Glutamatergic neuron (in vitro differentiated cells): ENCODE measurements at places on chromosomes 4 and X.

- peaks cover 4% of the 10 kb centered on the region for H3K27me3 ChIP-seq
- peaks cover 13% of the 10 kb centered on the region for H3K4me1 ChIP-seq
- H3K36me3 ChIP-seq, result no peaks in the 10 kb centered on the region
- peak overlapping the region; percentile 98 for H3K27ac ChIP-seq
- peak overlapping the region; percentile 91 for H3K4me3 ChIP-seq
Measured at GRCh38 chrX:48695534-48695896, 1.0 kb upstream of the SUV39H1 start.

DNA sequence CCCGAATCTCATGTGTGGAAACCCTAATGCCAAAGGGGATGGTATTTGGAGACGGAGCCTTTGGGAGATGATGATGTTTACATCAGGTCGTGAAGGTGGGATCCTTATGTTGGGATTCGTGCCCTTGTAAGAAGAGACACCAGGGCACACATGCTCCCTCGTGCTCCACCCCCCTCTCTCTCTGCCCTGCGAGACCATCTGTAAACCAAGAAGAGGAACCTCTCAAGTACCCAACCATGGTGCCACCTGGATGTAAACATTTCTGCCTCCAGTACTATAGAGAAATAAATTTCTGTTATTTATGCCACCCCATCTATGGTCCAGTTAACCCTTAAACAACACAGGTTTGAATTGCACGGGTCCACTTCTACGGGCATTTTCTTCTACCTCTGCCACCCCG is 179.4 kb downstream of the DHRSX start:
- H3K4me1 ChIP-seq, result peaks cover 5% of the 10 kb centered on the region
- peaks cover 7% of the 10 kb centered on the region for H3K36me3 ChIP-seq
- no peaks in the 10 kb centered on the region for H3K27me3 ChIP-seq
- H3K27ac ChIP-seq, result peak overlapping the region; percentile 52
- H3K4me3 ChIP-seq, result no peak overlapping the region

- H3K27me3 ChIP-seq, result peaks cover 7% of the 10 kb centered on the region
- DNase-seq, result peak; percentile 60
- peak overlapping the region; percentile 97 for H3K4me3 ChIP-seq
- no peaks in the 10 kb centered on the region for H3K36me3 ChIP-seq
Measured at GRCh38 chr4:74934016-74934831, 1.3 kb downstream of the PARM1 start.

DNA sequence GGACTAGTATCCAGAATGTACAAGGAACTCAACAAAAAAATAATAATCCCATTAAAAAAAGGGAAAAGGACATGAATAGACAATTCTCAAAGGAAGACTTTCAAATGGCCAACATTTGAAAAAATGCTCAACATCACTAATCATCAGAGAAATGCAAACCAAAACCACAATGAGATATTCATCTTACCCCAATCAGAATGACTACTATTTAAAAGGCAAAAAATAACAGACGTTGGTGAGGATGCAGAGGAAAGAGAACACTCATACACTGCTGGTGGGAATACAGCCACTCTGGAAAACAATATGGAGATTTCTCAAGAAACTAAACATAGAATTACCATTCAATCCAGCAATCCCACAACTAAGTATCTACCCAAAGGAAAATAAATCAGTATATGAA is 133.1 kb downstream of the KDR start:
- H3K27ac ChIP-seq, result no peak overlapping the region
- no peak overlapping the region for H3K4me3 ChIP-seq
- H3K27me3 ChIP-seq, result no peaks in the 10 kb centered on the region

DNA sequence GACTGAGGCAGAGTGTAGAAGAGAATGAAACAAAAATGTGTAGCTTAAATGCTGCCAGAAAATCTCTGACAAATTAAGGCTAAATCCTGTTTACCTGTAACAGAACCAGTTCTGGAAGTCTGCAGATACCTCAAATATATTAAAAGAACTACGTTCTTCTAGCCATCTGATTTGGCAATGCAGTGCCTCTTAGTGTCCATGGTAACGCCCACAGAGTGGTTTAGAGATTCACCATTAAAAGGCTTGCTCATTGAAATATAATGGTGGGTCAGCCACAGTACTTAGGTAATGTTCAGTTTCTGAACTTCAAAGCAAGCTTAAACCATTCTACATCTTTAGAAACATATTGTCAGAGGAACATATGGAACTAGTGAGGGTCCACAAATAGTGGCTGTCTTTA is 23.2 kb upstream of the LUZP4 start:
- no peak for DNase-seq
- H3K27ac ChIP-seq, result no peak overlapping the region
- no peak overlapping the region for H3K4me3 ChIP-seq
- no peaks in the 10 kb centered on the region for H3K36me3 ChIP-seq
- no peaks in the 10 kb centered on the region for H3K27me3 ChIP-seq

- H3K36me3 ChIP-seq, result no peaks in the 10 kb centered on the region
- H3K4me3 ChIP-seq, result no peak overlapping the region
- DNase-seq, result no peak
- H3K4me1 ChIP-seq, result peaks cover 4% of the 10 kb centered on the region
Measured at GRCh38 chrX:108380222-108380621, 58.0 kb downstream of the COL4A6 start.

- no peak for DNase-seq
- H3K4me3 ChIP-seq, result no peak overlapping the region
- H3K27me3 ChIP-seq, result no peaks in the 10 kb centered on the region
- H3K36me3 ChIP-seq, result no peaks in the 10 kb centered on the region
Measured at GRCh38 chr4:72006586-72006985, 25.2 kb upstream of the NPFFR2 start.

DNA sequence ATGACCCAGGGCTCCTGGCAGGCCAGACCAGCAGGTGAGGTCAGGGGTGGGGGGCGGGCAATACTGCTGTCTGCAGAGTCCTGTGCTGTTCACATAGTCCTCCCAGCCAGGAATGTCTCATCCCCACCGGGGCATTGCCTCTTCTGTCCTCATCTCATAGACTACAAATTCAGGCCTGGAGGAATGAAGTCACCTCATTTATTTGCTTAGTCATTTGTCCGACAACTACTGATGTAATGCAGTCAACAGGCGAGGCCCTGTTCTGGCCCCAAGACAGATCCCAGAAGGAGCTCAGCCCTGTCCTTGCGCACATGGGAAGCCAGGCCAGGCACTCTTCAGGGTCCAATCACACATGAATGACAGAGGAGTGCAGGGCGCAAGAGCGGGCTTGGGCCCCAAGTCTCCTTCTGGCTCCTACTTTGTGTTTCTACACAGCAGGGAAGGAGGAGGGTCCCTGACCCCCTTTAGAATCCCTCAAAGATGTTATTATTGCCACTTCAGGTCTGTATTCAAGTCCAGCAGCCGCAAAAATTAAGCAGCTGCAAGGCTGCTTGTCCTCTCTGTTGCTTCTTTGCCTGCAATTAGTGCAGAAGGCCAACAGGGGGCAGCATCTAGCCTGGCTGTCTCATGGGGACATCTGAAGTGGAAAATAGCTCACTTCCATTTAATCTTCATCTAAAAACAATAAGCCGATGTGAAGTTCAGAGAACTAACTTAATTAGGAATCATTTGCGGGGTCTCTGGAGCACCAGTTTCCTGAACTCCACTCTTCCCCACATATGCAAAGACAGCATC is 15.2 kb upstream of the HMX1 start:
- H3K27me3 ChIP-seq, result peaks cover 26% of the 10 kb centered on the region
- no peak overlapping the region for H3K27ac ChIP-seq
- H3K36me3 ChIP-seq, result no peaks in the 10 kb centered on the region
- no peak for DNase-seq
- H3K4me3 ChIP-seq, result no peak overlapping the region

DNA sequence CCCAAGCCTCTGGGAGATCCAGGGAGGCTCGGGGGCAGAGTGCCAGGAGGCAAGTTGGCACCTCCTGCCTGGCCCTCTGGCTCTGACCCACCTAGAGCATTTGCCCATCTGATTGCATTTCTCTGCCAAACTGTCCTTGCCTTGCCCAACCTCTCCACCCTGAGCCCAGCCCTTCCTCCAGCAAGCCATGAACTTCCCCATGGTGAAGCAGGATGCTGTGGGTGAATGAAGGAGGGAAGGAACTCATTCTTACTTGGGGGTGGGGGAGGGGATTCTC is 9.3 kb upstream of the CNGA2 start:
- H3K4me1 ChIP-seq, result no peaks in the 10 kb centered on the region
- no peak for DNase-seq
- no peak overlapping the region for H3K4me3 ChIP-seq
- no peak overlapping the region for H3K27ac ChIP-seq

GRCh38 chr4:34731070-34731469 is 1513.2 kb downstream of the ARAP2 start:
- no peak overlapping the region for H3K4me3 ChIP-seq
- H3K4me1 ChIP-seq, result no peaks in the 10 kb centered on the region
- H3K27ac ChIP-seq, result no peak overlapping the region
- DNase-seq, result no peak
- no peaks in the 10 kb centered on the region for H3K36me3 ChIP-seq
- H3K27me3 ChIP-seq, result no peaks in the 10 kb centered on the region

GRCh38 chr4:84215217-84215616 is 283.9 kb downstream of the NKX6-1 start:
- no peak overlapping the region for H3K27ac ChIP-seq
- H3K36me3 ChIP-seq, result no peaks in the 10 kb centered on the region
- no peak for DNase-seq
- peaks cover 2% of the 10 kb centered on the region for H3K4me1 ChIP-seq
- H3K4me3 ChIP-seq, result no peak overlapping the region

- H3K27me3 ChIP-seq, result peaks cover 3% of the 10 kb centered on the region
- no peak for DNase-seq
Measured at GRCh38 chr4:147788791-147789190, 56.9 kb downstream of the ARHGAP10 start.

DNA sequence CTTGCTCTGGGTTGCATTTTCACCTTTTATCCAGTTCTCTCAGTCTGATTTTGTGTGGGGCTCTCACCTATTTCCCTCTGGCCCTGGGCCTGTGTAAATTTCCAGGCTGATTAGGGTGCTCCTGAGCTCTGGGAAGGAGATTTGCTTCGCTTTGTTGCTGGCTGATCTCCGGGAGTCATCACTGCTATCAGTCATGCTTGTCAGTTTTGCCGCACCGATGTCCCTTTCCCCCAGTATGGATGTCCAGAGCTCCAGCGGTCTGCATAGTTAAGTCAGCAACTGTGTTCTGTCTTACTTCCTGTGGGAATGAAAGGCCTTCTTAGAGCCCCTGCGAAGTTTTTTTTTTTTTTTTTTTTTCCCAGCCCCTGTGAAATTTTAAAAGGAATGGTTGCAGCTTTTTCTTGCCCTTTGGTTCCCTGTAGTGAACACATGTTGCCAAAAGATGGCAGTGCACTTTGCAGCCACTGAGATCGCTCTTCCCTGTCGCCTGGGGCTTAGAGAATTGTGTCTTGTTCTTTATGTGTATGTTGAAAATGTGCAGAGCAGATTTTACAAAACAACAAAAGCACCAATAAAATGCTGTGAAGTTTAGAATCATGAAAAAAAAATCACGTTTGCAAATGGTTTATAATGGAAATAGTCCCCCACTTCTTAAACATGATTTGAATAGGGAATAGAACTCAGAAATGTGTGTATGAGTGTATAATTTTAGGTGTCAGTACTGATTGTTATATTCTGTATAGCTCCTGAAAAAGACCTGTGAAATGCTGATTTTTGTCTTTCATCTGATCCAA is 109.1 kb upstream of the SLC4A4 start:
- DNase-seq, result peak; percentile 40
- peaks cover 1% of the 10 kb centered on the region for H3K27me3 ChIP-seq
- no peak overlapping the region for H3K4me3 ChIP-seq
- H3K27ac ChIP-seq, result no peak overlapping the region
- H3K36me3 ChIP-seq, result no peaks in the 10 kb centered on the region

DNA sequence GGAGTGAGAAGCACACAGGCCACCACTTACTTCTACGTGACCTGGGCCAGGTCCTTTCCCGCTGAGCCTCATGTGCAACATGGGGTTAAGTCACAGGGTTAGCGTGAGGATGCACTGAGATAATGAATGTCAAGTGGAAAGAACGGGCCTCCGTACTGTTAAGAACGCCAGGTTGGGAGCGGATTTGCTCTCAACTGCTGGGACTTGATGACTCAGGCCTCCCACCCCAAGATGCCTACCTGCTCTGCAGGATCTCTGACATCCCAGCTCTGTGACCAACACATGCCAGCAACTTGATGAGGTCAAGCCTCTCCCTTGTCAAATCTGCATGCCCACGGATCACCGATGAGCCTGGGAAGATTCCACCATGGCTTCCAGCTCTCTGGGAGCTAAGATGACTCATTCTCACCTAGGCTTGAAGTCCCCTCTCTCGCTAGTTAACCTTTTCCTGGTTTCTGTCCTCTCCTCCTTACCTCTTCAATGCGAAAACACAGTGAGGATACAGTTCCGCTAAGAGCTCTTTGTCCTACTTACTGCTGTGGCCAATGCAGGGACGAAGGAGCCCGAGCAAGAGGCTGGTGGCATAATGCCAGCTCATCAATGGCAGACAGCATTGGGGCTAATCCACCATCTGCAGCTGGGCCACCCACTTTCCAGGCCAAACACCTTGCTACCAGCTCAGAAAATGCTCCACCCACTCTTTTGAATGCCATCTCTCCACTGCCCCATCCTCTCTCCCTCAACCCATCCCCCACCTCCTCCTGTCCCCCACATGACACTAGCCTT is 67.6 kb downstream of the PJA1 start:
- DNase-seq, result no peak
- no peaks in the 10 kb centered on the region for H3K4me1 ChIP-seq
- H3K27ac ChIP-seq, result no peak overlapping the region
- no peak overlapping the region for H3K4me3 ChIP-seq

GRCh38 chrX:132822634-132823012 is 135.8 kb downstream of the HS6ST2 start:
- H3K4me1 ChIP-seq, result no peaks in the 10 kb centered on the region
- H3K4me3 ChIP-seq, result no peak overlapping the region
- H3K36me3 ChIP-seq, result no peaks in the 10 kb centered on the region
- H3K27me3 ChIP-seq, result no peaks in the 10 kb centered on the region
- no peak for DNase-seq

GRCh38 chr4:95251568-95251967 is 297.2 kb downstream of the UNC5C start:
- H3K27ac ChIP-seq, result no peak overlapping the region
- no peaks in the 10 kb centered on the region for H3K36me3 ChIP-seq
- DNase-seq, result no peak
- H3K4me3 ChIP-seq, result no peak overlapping the region
- H3K27me3 ChIP-seq, result peaks cover 4% of the 10 kb centered on the region

GRCh38 chr4:28093071-28093470 is 1232.4 kb downstream of the STIM2 start:
- no peak overlapping the region for H3K27ac ChIP-seq
- no peaks in the 10 kb centered on the region for H3K27me3 ChIP-seq
- no peaks in the 10 kb centered on the region for H3K4me1 ChIP-seq
- DNase-seq, result no peak

- peaks cover 14% of the 10 kb centered on the region for H3K27me3 ChIP-seq
- peaks cover 56% of the 10 kb centered on the region for H3K4me1 ChIP-seq
- H3K27ac ChIP-seq, result no peak overlapping the region
- no peaks in the 10 kb centered on the region for H3K36me3 ChIP-seq
Measured at GRCh38 chr4:3366893-3367775, 74.3 kb downstream of the RGS12 start.

GRCh38 chr4:77344784-77345183 is 187.8 kb downstream of the CCNG2 start:
- no peaks in the 10 kb centered on the region for H3K27me3 ChIP-seq
- no peak overlapping the region for H3K27ac ChIP-seq
- no peak overlapping the region for H3K4me3 ChIP-seq
- peaks cover 16% of the 10 kb centered on the region for H3K36me3 ChIP-seq
- no peaks in the 10 kb centered on the region for H3K4me1 ChIP-seq
